Stimulated activated CD8-positive, alpha-beta memory T cell treated with anti-CD3 and anti-CD28 coated beads, Interleukin-7, amount 100 ng/mL, for 1 hour (primary cell): ENCODE measurements at places on chromosomes 2 and 18.

DNA sequence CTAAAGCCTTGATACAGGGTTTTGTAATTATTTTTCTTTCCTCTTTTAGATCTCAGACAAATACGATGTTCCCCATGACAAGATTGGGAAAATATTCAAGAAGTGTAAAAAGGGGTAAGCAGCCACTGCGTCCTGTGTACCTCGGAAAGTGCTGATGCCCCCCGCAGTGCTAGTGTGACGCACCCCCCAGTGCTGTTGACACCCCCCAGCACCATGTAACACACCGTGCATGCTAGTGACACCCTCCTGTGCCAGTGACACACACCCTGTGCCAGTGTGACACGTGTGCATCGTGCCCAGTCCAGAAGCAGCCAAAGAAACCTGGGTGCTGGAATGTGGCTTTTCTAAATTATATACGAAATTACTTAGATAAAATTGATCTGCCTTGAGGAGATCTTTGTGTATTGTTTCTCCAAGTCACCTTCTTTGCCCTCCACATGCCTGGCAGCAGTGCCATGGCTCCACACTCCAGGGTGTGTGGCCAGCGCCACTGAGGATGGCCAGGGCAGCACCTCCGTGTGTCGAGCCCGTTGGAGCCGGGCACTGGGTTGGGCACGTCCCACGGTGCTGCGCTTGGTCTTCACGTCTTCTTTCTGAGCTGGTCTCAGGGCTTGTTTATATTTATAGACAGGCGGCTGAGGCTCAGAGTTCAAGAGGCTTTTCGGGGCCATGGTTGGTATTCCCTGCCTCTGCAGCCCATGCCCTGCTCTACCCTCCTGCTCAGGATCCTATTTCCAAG, 44.3 kb upstream of the KLF11 start:
- DNase-seq = no peak

- DNase-seq = no peak
Observed at GRCh38 chr2:210421916-210422315, 54.6 kb downstream of the LANCL1 start.

DNA sequence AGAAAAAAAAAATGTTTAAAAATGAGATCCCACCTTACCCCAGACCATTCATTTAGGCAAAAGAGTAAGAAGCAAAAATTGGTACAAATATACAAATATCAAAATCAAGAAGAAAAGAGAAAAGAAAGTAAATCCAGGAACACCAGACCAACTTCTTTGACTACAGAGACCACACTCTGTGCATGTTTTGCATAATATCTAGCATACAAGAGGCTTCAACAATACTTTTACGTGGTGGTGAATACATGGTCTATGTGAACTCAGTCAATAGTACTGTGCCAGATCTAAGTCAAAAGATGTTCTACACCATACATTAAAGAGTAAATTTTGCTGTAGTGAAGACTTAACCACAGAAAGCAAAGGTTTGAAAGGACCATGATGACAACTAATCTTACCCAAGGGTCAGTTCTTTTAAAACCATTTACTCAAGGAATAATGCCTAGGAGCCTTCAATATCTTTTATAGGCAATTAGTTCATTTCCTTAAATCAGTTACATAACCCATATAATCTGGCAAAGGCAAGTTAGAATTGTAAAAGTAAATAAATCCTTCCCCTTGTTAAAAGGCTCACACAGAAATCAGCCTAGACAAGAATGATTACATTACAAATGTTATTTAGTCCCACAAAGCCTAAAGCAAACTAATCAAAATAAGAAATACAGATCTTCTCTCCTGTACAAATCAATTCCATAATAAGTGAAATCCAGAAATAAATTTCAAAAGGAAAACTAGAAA, 115.2 kb downstream of the EXOC6B start:
- no peak for DNase-seq

DNA sequence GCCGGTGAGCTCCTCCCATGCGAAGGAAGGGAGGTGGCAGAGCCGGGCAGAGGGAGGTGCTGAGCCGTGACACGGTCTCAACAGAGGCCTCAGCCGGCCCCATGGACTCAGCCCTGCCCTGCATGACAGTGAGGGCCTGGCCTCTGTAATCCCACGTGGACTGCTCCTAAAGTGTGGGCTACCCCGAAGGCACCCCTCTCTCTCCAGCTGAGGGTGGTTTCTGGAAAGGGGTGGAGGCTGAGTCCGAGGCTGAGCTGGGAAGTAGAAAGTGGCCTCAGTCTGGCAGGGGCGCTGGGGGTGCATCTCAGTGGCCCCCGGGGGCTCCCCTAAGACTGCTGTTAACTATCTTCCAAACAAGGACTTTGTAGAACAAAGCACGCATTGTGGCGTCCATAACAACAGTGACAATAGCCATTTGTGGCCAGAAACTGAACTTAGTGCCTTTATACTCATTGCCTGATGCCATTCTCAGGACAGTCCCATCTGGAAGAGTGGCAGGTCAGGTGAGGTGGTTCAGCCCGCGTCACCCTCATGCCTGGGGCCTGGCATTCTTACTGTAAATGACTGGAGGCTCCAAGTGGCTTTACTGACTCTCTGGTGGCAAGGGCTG, 192.4 kb downstream of the TWIST2 start:
- DNase-seq = no peak

GRCh38 chr2:58710795-58711279, 469.7 kb upstream of the FANCL start:
- no peak for DNase-seq

GRCh38 chr2:170524828-170525565, 190.1 kb upstream of the SP5 start:
- DNase-seq = no peak

DNA sequence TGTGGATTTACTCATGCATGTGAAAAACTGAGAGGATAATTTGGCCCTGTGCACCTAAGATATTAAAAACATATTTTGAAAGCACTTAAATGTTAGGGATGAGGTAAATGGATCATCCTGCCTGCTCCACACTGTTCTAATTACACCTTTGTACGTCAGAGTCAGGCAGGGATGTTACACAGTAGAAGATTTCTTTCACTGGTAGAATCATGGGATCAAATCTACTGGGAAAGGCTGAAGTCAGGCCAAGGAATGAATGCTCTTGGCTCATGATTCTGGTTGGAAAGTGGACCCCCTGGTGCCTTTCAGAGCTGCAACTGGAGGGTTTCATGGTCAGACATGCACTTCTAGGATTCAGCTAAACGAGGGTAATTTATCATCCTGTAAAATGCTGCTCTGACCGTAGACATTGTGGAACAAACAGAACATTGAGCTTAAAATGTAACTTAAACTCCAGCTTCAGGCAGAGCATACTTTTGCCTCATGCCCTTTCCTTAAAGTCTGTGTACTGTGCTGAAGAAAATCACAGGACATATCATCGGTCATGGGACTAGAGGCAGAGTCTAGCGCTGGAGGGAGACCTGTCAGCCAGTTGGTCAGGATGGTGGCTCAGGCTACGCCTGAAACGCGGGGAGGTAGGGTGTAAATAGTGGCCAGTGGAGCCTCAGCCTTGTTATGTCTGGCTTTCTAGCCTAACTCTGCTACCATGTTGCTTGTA, 4.9 kb downstream of the KCNE4 start:
- DNase-seq = no peak

DNA sequence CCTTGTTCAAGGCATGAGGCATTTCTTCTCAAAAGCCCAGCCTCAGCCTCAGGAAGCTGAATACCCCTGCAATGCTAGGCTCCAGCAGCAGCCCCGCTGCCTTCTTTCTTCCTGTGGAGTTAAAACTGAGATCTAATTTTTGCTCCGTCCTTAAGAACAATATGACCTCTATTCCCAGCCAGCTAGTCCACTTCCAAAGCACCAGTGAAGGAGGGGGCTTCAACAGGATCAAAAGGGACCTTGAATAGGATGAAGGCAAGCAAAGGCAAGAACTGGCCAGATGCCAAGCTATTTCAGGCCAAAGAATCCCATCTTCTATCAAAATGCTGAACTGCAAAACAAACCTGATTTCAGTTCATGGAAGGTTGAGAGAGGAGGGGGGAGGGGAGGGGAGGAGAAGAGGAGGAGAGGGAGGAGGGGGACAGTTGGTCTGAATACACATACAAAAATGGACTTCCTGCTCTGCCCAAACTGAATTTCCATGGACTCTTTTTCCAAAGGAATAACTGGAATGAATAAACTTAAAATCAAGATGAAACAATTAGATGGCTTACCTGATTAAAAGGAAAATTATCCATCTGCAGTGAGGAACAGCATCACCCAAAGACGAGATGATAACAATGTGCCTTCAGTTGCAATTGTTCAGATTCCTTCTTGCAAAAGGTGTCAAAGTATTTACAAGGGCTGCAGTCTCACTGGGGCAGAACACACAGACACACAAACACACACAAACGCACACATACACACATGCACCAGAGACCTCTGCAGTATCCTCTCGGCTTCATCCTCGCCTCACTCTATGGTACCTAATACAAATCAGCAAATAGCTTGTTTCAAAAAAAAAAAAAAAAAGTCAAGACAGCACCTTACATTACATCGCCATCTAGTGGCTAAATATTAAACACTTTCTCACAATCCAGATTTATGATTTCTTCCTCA, at the start of gene SCN1A:
SCN1A (minus strand) TSS at position 804 of the 939 bp plus-strand sequence. CDS start 54,399 bp downstream, outside the sequence.
- no peak for DNase-seq

DNA sequence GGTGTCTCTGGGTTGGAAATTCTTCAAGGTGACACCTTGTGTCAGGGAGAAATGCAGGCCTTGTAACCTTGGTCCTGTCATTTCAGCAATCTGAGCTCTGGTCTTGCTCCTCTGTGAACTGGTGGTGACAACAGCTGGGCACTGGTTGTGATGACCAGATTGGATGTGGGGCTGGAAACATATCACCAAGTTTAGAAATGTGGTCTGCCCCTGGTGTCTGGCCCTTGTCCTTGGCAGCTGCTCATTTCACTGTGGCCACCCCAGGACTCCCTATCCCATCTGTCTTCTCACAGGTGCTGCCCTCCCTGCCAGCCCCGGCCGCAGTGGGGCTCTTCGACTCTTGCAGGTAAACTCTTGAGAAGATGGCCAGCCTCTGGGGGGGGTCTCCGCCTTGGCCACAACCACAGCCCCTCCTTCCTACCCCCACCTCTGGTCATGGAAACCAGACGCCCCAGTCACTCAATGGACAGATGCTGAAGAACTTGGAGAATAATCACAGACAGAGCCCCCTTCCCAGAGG, 20.7 kb downstream of the SIX3 start:
- DNase-seq = no peak

GRCh38 chr2:119311831-119312230, 54.8 kb downstream of the C2orf76 start:
- DNase-seq = no peak
